CD8-positive, alpha-beta T cell (primary cell): ENCODE measurements at places on chromosomes 1 and 21.

DNA sequence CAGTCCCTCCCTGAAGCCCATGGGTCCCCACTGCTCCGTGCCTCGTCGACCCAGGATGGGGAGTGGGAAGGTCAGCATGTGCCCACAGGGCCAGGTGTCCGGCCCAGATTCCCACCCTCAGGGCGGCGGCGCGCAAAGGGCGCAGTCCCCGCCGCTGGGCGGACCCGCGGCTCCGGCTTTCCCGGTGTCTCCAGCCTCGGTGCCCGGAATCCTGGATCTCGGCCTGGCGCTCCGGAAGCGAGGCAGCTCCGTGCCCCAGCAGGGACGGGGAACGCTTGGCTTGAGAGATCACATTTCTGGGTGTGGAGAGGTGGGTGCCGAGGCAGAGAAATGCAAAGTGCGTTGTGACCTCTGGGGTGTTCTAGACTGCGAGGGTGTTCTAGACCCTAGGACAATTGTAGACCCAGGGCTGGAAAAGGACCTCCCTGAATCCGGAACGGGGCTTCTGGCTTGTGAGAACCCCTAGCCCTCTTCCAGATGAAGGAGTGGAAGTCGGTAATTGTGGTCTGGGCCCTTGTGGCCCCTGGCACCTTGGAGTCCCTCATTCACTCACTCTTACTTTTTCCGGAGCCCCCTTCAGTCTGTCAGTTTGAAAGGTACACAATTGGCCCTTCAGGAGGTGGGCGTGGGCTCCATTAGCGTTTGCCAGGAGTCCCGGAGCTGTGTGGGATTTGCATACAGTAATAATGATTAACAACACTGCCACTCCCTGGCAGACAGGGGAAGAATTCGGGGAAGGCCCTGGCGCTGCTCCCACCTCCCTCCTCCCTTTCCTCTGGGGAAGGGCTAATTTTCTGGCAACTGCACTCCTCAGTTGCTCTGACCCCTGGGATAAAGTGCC is 1.6 kb upstream of the KCND3 start:
- no peak for DNase-seq

GRCh38 chr1:98035602-98036002 is 114.8 kb upstream of the DPYD start:
- DNase-seq: no peak

GRCh38 chr1:221897321-221897721 is 155.4 kb upstream of the DUSP10 start:
- no peak for DNase-seq

GRCh38 chr21:36565540-36565939 is 85.6 kb upstream of the CLDN14 start:
- DNase-seq: no peak

- DNase-seq: no peak
These were observed 454.2 kb downstream of the SETD4 start for GRCh38 chr21:35606146-35606545.

DNA sequence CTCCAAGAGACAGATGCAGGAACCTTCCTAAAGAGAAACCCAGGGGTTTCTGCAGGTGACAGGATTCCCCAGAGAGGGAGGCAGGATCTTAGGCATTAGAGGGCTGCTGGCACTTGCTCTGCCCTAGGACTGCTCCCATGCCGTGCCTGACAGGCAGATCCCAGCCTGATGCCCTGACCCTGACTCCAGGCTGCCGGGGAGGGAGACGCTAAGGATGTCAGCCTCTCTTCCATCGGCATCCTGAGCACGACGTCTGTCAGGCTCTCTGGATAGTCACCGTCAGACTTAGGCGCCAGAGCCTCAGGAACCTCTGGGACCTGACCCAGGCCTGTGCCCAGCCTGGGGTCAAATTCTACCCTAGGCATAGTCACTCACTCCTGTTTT is 157.1 kb downstream of the NPHP4 start:
- no peak for DNase-seq

- peak; percentile 37 for DNase-seq
These were observed at the start of gene B3GALT2 for GRCh38 chr1:193185901-193186731. TSS of gene B3GALT2 (minus strand) at chr1:193186613. CDS start at chr1:193181562, 5,051 bp downstream.

DNA sequence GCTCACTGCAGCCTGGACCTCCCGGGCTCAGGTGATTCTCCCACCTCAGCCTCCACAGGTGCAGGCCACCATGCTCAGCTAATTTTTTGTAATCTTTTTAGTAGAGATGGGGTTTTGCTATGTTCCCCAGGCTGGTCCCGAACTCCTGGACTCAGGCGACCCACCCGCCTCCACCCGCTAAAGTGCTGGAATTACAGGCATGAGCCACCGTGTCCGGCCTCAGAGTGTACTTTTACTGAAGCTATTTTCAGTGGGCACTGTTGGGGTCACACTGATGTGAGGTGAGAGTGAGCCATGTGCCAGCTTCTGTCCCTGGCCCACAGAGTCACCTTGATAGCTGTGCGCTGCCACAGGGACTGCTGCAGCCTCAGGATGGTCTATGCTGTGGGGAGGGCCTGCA is 25.3 kb upstream of the HHAT start:
- no peak for DNase-seq

DNA sequence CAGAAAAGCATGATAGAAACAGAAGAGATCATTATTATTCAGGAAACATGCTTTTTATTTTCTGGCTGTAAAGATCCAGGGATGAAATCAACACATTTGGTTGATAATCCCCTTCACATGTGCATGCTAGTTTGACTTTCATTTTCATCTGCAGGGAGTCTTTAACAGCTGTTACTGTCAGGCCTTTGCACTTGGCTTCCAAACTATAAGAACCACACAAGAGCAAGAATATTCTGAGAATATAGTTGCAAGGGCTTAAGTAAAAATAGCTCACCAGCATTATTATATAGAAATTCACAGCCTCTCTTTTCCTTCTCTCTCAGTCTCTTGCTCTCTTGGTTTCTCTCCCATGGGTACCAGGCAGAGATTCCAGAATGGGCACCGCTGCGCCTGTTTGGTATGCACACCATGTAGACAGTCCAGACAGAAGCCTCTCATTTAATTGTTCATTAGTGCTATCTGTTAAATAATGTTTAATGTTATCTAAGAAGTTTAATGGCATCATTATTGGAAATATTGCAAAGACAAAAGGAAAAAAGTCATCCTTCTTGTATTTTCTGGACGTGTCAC is 622.3 kb upstream of the PLXNA2 start:
- no peak for DNase-seq

DNA sequence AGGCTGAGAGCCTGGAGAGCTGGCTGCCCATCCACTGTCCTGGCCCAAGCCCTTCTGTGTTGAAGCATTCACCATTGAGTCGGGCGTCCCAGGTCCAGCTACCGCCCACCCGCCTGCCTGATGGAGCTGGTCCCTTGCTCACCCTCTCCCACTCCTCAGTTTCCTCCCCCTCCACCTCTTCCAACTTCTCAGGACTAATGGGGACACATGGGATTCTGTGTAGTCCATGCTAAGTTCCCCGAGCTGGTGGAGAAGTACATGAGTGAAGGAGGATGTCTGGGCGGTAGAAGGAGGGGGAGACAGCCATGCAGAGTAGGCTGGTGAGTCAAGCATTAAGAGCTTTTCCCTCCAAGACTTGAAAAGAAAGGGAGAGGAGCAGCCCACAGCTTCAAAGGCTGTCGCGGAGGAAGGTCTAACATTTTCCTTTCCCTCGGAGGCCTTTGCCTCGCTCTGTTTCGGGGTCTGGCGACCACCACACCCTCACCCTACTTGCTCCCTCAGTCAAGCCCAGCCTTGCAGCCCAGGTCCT is 561 bp downstream of the SLC26A9 start:
- no peak for DNase-seq

DNA sequence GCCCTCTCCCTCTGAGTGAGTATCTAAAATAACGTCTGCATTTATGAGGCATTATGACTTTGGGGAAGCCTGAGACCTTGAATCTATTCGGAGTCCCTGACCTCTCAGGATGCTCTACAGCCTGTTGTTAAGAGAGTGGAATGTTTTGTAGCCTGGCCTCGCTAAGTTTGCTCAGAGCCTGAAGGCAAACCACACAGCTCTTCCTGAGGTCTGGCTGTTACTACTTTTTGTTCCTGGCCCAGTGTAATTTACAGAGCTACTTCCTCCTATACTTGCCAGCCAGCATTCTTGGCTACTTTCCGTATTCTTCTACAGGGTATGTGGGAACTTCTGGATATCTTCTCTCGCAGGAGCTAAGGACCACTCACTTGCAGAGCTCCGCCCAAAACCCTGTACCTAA is 3.6 kb upstream of the ZMYM4 start:
- no peak for DNase-seq

DNA sequence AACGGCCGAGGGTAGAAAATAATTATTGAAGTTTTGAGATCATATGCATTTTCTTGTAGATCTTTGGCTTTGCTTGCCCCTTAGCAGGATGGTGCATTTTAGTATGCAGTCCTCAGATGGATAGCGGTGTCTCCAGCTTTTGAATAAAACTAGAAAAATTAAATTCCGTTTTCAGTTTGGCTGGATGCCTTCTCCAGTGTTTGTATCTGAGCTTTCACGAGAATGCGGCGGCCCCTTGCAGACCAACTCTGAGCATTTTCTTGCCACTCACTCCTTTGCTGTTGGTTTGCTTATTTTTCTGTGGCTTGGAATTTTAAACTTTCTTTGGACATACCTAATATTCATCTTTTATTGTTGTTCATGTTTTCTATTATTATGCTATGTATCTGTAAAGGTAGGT is 192.6 kb downstream of the NFIA start:
- no peak for DNase-seq

GRCh38 chr1:114015075-114015474 is 35.8 kb downstream of the OLFML3 start:
- DNase-seq: no peak

DNA sequence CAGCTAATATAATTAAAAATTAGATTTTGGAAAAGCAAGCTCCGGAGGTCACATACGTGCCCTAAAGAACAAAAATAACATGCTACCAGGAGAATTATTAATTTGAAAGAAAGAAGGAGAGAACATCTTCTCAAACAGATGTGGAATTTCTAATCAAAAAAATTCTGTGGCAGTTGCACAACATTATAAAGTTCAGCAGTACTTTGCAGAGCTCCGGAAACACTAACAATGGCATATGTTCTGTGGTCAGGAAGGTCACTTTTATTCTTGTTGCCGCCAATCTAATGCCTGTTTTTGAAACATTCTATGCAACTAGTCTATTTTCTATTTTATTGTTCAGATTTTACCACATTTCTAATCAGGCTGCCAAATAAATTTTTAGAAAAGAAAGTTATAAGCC is 186.8 kb downstream of the SMYD3 start:
- no peak for DNase-seq

- no peak for DNase-seq
These were observed 60.8 kb upstream of the KCNJ15 start for GRCh38 chr21:38196036-38196435.

DNA sequence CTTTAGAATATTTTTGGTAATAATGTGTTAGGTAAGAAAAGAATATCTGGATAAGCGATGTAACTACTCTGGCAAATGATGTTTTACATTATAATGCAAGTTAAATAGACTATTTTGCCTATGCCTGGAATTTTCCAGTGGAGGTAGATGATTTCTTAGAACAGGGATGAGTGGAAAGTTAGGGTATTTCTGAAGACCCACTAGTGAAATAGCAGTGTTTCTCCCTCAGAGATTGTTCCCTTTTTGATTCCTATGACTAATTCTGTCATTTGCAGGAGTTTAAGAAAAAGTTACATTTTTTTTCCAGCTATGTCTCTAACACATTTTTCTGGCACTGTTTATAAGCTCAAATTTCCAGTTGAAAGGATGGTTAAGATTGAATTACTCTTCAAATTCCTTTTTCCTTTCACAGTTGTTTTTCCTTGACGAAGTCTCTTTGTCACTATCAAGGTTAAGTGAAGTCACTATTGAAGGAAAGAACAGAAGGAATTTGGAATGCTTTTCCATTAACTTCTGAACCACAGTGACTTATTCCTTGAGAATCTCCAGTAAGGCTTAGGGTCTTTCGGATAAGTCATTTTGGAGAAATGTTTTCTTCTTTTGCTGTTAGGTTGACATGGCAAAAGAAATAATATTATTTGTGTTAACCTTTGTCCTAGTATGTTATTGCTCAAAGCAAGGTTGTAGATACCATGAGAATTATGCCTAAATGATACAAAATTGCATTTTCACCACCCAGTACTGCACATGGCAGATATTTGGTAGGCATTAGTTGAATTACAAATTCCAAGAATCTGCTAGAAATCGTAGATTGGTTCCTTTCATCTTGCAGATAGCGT is 42.9 kb upstream of the ZNF326 start:
- DNase-seq: no peak

DNA sequence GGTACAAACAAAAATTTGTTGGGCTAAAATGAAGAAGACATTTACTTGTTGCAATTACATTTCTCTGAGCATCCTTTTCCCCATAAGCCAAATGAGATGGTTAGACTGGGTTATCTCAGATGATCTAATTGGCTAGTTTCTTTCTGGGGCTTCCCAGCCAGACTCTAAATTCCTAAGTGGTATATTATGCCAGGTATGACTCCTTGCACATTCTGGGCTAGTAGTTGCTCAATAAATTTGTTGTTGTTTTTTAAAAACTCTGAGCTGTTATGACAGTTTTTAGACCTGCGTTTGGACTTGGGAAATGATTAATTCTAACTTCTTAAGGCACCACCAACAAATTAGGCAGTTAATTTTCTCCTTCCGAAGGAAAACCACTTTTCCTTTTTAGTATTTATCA is 66.1 kb downstream of the UCK2 start:
- no peak for DNase-seq

DNA sequence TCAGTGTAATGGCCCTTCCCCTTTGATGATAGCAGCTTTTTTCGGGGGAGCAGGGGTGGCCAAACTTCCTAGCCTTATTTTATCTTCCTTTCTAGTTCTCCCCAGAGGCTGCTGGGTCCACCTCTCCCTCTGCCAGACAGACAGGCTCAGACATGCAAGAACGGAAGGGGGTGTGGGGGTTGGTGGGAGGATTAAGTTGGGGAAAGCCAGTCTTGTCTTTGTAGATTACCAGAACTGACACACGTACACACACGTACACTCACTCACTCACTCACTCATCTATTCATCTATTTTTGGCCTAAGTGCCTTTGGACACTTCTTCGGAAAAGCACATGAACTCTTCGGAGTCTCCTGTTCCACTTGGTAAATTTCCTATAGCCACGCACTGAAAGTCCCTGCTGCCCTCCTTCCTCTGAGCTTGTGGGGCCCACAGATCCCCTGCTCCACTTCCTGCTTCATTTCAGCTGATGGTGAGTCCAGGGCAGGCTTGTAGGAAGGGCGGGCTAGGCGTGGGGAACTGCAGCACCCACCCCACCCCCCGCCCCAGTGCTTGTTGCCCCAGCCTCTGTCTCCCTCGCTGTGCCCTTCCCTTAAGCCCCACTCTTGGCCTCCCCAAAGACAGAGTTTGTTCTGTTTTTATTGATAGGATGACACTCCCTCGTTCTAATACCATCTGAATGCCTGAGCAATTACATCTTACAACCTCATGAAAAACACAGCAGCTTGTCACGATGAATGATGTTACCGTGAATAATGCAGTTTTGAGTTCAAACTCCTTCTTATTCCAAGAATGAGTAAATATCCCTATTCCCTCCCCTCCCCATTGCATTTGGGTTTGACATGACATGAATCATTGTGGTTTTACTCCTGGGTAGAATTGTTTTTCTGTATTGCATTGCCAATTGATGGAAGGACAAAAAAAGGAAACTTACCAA is 60.7 kb upstream of the ATP5PO start:
- peak; percentile 43 for DNase-seq
